ENCODE measurements at places on chromosomes 5 and 9.
A peak's percentile ranks its signal among the peaks of the same experiment; 100 is the strongest.

DNA sequence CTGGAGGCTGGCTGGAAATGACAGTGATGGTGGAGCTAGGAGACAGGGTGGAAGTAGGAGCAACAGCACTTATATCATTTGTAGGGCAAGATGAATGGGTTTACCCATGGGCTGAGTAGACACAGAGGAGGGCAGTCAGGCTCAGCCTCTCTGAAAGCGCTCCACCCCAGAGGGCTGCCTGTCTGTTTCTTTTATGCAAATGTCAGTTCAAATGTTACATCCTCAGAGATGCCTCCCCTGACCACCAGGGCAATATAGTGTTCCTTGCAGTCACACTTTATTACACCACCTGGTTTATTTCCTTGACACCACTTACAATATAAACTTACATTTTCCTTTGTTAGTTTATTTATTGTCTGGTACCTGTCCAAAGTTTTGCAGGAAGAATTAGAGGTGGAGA lies 159.5 kb upstream of the IL12B start:
- DNase-seq: no peak

GRCh38 chr5:152124409-152125041 lies 199.9 kb upstream of the GLRA1 start:
- DNase-seq: no peak

GRCh38 chr5:109911731-109912130 lies 222.0 kb downstream of the MAN2A1 start:
- no peak for DNase-seq

GRCh38 chr9:72952914-72953313 lies at the start of gene ALDH1A1:
Gene ALDH1A1, minus strand, starts transcription at chr9:72953053. Its CDS starts 53 bp downstream, at chr9:72953000.
- peak; percentile 88 for DNase-seq

- no peak for DNase-seq
Observed at GRCh38 chr5:132662004-132662401, 4.0 kb downstream of the IL13 start.

GRCh38 chr9:135891027-135891631 lies 16.2 kb downstream of the CAMSAP1 start:
- no peak for DNase-seq

- DNase-seq: peak; percentile 63
Observed at GRCh38 chr5:9015260-9015936, 530.5 kb downstream of the SEMA5A start.

DNA sequence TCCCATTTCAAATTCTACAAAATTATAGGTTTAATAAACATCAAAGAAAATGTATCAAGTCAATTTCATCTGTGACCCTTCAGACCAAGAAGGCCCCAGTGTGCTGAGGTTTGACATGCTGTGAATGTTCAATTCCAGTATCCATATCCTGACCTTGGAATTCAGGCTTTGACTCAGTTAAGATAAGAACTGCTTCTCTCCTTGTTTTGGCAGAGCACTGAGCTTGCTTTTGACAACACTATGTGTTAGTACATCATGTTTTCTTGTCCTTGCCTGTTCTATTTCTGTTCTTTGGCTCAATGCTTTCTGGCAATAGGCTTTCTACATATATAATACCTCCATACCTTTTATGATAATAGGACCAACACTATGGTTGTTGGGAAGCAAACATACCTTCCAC lies 105.6 kb downstream of the PLCXD3 start:
- DNase-seq: no peak

DNA sequence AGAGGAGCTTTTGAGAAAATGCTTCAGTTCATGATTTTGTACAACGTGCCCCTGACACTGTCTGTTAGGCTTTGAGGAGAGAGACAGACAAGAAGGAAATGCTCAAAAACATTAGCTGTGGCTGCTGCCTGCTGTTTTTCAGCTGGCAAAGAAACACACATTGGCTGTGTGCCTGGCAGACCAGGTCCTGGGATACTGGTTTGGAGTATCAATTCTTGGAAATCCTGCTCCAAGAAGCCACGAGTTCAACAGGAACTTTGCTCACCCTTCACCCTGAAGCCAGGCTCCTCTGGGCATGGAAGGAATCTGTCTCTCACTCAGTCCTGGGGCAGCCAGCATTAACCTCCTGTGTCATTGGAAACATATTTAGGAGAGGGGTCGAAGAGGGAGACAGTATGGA lies 245.5 kb downstream of the AUH start:
- DNase-seq: no peak

DNA sequence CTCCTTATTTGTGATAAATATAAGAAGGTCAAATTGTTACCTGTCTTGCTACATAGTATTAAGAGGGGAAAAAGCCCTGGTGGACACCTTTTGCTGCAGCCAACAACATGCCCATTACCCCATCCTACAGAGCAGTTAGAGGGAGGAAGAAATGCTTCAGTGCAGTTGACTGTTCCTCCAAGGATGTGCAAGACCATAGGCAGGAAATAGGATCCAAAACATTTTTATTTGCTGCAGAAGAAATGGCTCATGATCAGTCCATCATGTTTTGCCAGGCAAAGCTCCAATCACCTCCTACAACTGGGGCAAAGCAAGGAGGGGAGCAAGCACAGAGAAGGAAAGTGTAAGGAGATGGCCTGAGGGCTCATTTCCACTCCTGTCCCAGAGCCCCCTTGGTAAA lies 399.1 kb upstream of the PIK3R1 start:
- no peak for DNase-seq

GRCh38 chr9:94921092-94921471 lies 194.6 kb downstream of the AOPEP start:
- DNase-seq: no peak

All from hematopoietic multipotent progenitor cell treated with erythropoietin and hydrocortisone succinate and interleukin-3 and kit ligand, for 4 days (in vitro differentiated cells).